Neural crest cell (in vitro differentiated cells): ENCODE measurements at places on chromosomes 4 and X. TPM values are rescaled to one million over a fixed set of nuclear protein-coding genes. Genes with fewer than 3 reads are reported as not detected.

GRCh38 chrX:14411326-14411725, 118.0 kb upstream of the GLRA2 start:
- no peak overlapping the region for H3K27ac ChIP-seq
- H3K4me3 ChIP-seq, result no peak overlapping the region
- H3K27me3 ChIP-seq, result no peaks in the 10 kb centered on the region
- H3K4me1 ChIP-seq, result no peaks in the 10 kb centered on the region
- H3K36me3 ChIP-seq, result no peaks in the 10 kb centered on the region

GRCh38 chr4:12612876-12613275, 871.3 kb downstream of the RAB28 start:
- H3K36me3 ChIP-seq, result no peaks in the 10 kb centered on the region
- no peak for DNase-seq
- H3K4me1 ChIP-seq, result no peaks in the 10 kb centered on the region
- no peak overlapping the region for H3K27ac ChIP-seq

DNA sequence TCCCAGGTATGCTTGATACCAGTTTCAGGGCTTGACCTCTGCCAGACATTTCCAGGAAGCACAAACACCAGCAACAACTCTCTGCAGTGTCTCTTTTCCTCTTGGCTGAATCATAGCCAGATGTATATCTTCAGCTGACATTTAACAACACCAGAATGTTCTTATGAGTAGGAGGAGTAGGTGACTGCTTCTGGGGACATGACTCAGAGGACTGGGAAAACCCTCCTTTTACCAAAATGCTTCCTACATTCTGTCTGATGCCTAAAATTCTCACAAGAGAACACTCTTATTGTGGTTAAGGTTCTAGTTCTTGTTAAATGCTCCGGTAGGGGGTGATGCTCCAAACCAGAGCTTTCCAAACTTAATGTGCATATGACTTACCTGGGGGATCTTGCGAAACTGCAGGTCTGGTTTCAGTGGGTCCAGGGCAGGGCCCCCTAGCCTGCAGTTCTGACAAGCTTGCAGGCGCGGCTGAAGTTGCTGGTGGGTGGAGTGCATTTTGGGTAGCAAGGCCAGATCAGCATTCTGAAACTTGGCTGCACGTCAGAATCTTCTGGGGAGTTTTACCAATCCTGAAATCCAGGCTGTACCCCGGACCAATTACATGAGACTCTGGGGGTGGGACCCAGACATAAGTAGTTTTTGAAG, 329.3 kb upstream of the RPS6KA3 start:
- no peak overlapping the region for H3K4me3 ChIP-seq
- no peak overlapping the region for H3K27ac ChIP-seq
- H3K4me1 ChIP-seq, result peaks cover 5% of the 10 kb centered on the region
- H3K27me3 ChIP-seq, result no peaks in the 10 kb centered on the region
- no peaks in the 10 kb centered on the region for H3K36me3 ChIP-seq

HERC5 gene
- total RNA-seq, result 1.7 and 1.8 TPM in 2 replicates

DDX53 gene
- not detected in 2 replicates for total RNA-seq

- no peak overlapping the region for H3K27ac ChIP-seq
- DNase-seq, result no peak
- H3K4me1 ChIP-seq, result peaks cover 14% of the 10 kb centered on the region
- H3K36me3 ChIP-seq, result no peaks in the 10 kb centered on the region
Measured at GRCh38 chr4:156472624-156473023, 499.0 kb downstream of the PDGFC start.

EOLA2 gene
- 33.8 and 36.2 TPM in 2 replicates for total RNA-seq

NUDT6 gene
- 10.2 and 11.0 TPM in 2 replicates for total RNA-seq

DNA sequence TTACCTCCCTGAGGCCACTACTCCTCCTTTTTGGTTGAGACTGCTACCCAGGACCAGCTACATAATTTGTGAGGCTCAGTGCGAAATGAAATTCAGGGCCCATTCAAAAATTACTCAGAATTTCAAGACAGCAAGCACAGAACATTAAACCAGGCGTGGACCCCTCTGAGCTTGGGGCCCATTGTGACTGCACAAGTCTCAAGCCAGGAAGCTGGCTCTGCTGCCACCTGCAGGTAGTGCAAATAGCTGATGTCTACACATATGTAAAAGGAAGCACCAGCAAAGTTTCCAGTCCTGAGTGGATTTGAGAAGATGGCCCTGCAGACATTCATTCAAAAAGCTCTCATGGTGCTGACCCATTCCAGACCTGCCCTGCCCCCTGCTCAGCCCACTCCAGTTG, 213.4 kb upstream of the LNX1 start:
- H3K4me1 ChIP-seq, result no peaks in the 10 kb centered on the region
- H3K27ac ChIP-seq, result no peak overlapping the region
- no peaks in the 10 kb centered on the region for H3K27me3 ChIP-seq
- no peaks in the 10 kb centered on the region for H3K36me3 ChIP-seq

MED12 gene
- total RNA-seq, result 72.5 and 76.3 TPM in 2 replicates

- no peak overlapping the region for H3K4me3 ChIP-seq
- no peak overlapping the region for H3K27ac ChIP-seq
- H3K4me1 ChIP-seq, result no peaks in the 10 kb centered on the region
- no peak for DNase-seq
- H3K36me3 ChIP-seq, result no peaks in the 10 kb centered on the region
- no peaks in the 10 kb centered on the region for H3K27me3 ChIP-seq
Measured at GRCh38 chrX:75229774-75230173, 44.1 kb upstream of the UPRT start.

TRIM75 gene
- total RNA-seq, result not detected in 2 replicates

- H3K27me3 ChIP-seq, result no peaks in the 10 kb centered on the region
- H3K36me3 ChIP-seq, result no peaks in the 10 kb centered on the region
- H3K4me1 ChIP-seq, result peaks cover 31% of the 10 kb centered on the region
- no peak overlapping the region for H3K4me3 ChIP-seq
Measured at GRCh38 chrX:20668550-20668949, 401.8 kb upstream of the RPS6KA3 start.

NDST4 gene
- 1.3 and 1.7 TPM in 2 replicates for total RNA-seq

DNA sequence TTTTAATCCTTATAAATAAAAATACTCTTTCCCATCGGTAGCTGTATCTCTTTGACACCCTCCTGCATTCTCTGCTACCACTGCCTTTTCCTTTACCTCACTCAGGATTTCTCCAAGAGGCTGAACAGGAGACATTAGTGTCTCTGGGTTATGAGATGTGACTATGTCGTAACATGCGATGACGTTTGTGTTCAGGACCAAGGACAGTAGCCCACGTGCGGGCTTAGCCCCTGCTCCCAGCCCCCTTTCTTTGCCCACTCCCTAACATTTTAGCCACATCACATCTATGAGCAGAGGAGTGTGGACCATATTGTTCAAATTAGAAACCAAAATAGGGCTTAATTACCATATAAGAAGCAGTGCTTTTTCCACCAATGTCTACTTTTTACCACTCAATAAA, 369.3 kb downstream of the FBXW7 start:
- H3K4me3 ChIP-seq, result no peak overlapping the region
- H3K27me3 ChIP-seq, result peaks cover 25% of the 10 kb centered on the region
- H3K36me3 ChIP-seq, result no peaks in the 10 kb centered on the region
- no peak overlapping the region for H3K27ac ChIP-seq
